Cerebellar nuclear complex (tissue), 1 donor: ENCODE measurements at places on chromosomes 12 and 14.

DNA sequence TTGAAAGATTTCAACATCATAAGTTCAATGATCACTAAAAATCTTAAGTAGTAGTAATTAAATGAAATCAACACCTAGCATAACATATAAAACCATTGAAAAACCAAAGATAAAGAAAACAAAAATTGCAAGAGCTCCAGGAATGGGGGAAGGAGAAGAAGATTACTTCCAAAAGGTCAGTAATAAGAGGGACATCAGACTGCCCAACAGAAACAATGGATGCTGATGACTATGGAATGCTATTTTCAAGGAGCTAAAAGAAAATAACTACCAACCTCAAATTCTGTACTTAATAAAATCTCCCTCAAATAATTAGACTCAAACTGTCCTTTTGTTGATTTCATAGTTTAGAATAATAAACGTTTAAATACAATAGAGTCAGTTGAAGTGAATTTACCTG lies 314.5 kb upstream of the LMO3 start:
- DNase-seq, result no peak

DNA sequence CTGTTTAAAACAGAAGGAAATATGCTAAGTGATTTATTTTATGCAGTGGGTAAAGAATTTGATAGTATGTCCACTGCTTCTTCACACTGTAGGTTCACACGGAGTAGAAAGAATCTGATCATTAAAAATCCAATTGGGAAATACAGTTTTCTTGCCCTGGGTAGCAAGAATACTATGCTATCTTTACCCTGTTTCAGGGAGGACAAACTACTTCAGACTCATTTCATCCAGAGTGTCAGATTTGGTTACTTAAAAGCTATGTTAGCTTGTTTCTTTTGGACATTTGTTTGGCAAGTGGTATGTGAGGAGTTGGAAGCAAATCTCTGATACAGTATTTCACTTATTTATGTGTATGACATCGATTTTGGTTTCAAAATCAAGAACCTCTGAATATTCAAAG lies 4.3 kb downstream of the FRS2 start:
- DNase-seq, result no peak

DNA sequence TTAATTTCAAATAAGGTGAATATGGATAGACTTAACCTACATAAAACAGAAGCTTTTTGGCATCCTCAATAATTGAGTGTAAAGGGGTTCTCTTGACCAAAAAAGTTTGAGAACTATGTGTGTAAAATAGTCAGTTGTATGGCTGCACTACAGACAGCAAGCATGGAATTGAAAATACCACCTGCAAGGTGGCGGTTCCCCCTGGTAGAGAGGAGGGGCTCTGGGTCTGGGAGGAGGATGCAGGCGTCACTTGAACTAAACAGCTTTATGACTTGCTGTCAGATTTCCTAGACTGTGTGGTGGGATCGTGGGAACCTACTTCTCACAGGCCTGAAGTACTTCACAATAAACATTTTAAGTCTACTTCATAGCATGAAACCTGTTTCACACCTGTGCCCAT lies 6.3 kb downstream of the EVL start:
- DNase-seq, result no peak

- no peak for DNase-seq
Observed at GRCh38 chr14:101451166-101451565, 110.1 kb upstream of the DIO3 start.

GRCh38 chr14:95480109-95480886 lies 36.2 kb downstream of the SYNE3 start:
- DNase-seq, result no peak

- no peak for DNase-seq
Observed at GRCh38 chr12:25119020-25119419, 75.9 kb downstream of the DNAI7 start.

GRCh38 chr12:120639771-120640721 lies at the start of gene CABP1:
CABP1 (plus strand) TSS chr12:120640626; CDS start chr12:120640686, 60 bp downstream.
- no peak for DNase-seq

DNA sequence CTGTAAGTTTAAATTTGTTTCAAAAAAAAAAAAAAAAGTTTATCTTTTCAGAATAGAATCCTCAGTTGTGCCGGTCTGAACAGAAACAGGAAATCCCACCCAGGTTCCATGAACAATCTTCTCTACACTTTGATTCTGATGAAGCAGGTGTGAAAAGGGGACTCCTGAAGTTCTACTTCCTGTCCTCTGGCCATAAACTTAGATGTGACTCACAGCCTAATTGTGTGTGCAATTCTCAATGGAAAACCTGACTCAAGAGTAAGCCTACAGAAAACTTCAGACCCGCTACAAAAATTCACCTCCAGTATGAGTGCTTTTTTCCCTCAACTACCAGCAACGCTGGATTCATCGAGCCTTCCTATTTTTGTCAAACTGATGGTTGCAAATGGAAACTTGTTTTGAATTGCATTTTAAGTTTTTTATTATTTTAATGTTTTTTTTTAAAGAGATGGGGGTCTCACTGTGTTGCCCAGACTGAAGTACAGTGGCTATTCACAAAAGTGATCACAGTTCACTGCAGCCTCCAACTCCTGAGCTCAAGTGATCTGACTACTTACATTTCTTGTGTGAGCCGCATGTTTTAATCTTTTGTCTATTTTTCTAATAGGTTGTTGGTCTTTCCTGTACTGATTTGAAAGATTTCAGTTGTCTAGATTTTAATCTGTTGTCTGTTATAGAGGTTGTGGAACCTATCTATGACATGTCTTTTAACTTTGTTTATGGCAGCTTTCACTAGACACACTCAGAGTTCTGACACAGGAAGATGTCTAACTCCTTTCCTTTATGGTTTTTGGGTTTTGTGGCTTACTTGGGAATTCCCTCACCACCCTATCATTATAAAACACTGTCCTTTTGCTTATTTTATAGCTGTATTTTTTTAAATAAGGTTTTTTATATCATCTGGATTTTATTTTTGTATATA lies 37.6 kb downstream of the ATG14 start:
- DNase-seq, result no peak

GRCh38 chr14:55127460-55127951 lies 1.5 kb upstream of the LGALS3 start:
- no peak for DNase-seq

DNA sequence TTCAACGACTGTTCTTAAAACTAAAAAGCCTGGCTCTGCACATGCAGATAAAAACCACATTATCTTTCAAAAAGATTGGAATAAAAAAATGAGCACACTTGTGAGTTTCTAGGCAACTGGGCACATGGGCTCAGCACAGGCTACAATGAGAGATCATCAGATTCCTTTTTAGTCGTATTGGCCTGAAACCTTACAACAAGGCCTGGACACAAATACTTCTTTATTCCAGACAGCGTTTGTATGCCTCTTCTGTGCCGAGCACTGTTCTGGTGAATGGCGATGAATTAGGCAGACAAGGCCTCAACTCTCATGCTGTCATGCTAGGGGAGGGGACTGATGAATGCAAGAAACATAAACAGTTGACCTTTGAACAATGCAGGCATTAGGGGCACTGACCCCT lies 463.0 kb downstream of the AACS start:
- no peak for DNase-seq

GRCh38 chr12:27253347-27253746 lies 9.3 kb downstream of the STK38L start:
- DNase-seq, result no peak

- no peak for DNase-seq
Observed at GRCh38 chr12:3200814-3201233, 123.6 kb downstream of the TSPAN9 start.

DNA sequence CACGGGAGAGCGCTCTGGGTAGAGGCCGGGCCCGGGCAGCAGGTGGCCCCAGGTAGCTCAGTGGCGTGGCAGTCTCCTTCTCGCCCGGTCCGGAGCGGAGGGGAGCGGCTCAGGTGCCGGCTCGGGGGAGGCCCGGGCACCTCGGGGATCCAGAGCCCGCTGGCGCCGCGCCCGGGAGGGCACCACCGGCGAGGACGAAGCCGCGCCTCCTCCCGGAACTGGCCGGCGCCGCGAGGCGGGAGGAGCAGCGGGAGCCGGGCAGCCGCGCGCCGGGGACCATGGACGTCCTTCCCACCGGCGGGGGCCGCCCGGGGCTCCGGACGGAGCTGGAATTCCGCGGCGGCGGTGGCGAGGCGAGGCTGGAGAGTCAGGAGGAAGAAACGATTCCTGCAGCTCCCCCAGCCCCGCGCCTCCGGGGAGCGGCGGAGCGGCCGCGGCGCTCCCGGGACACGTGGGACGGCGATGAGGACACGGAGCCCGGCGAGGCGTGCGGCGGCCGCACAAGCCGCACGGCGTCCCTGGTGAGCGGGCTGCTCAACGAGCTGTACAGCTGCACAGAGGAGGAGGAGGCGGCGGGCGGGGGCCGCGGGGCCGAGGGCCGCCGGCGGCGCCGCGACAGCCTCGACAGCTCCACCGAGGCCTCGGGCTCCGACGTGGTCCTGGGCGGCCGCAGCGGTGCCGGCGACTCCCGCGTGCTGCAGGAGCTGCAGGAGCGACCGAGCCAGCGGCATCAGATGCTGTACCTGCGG lies 21.5 kb upstream of the GNS start:
- no peak for DNase-seq

GRCh38 chr12:68932128-68932960 lies 627 bp downstream of the CPM start:
- no peak for DNase-seq

GRCh38 chr14:77037938-77038568 lies 9.5 kb upstream of the IRF2BPL start:
- no peak for DNase-seq

- DNase-seq, result no peak
Observed at GRCh38 chr12:49201595-49202295, 12.9 kb upstream of the TUBA1A start.

- DNase-seq, result no peak
Observed at GRCh38 chr14:94041551-94042346, 15.6 kb downstream of the OTUB2 start.

DNA sequence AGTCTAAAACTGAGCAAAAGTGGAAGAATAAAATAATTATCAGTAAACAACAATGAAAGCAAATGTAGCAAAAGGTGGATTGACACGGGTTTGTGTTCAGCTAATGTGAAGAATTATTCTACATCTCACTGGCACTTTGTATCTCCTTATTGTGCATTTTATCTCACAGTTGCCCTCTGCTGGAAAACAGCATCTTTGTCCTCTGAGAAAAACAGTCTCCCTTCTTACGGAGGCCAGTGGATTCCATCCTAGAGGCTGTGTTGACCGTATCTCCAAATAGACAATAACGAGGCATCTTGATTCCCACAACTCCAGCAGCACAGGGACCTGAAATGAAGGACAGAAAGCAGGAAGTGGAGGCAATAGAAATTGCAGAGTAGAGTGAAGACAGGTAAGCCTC lies 51.3 kb upstream of the PLBD1 start:
- DNase-seq, result no peak

- DNase-seq, result no peak
Observed at GRCh38 chr14:26597071-26597588, 703 bp downstream of the NOVA1 start.

- peak; percentile 64 for DNase-seq
Observed at GRCh38 chr12:109597795-109598427, 24.3 kb downstream of the MVK start.

DNA sequence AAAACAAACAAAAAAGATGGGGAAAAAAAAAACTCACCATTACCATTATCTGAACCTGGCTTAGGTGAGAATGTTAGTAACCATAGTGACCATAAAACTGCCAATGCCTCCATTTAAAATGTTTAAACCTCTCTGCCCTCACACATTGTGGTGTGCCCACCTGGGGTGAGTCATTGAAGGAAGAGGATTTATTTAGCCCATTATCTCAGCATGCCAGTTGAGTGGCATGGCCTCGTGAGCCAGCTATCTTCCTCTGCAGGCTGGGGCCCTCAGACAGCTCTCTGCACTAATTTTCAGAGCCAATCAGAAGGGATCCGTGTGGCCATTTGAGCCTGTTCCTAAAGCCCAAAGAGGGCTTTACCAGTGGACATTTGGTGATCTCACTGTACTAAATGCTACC lies 81.8 kb upstream of the CCDC198 start:
- DNase-seq, result no peak

DNA sequence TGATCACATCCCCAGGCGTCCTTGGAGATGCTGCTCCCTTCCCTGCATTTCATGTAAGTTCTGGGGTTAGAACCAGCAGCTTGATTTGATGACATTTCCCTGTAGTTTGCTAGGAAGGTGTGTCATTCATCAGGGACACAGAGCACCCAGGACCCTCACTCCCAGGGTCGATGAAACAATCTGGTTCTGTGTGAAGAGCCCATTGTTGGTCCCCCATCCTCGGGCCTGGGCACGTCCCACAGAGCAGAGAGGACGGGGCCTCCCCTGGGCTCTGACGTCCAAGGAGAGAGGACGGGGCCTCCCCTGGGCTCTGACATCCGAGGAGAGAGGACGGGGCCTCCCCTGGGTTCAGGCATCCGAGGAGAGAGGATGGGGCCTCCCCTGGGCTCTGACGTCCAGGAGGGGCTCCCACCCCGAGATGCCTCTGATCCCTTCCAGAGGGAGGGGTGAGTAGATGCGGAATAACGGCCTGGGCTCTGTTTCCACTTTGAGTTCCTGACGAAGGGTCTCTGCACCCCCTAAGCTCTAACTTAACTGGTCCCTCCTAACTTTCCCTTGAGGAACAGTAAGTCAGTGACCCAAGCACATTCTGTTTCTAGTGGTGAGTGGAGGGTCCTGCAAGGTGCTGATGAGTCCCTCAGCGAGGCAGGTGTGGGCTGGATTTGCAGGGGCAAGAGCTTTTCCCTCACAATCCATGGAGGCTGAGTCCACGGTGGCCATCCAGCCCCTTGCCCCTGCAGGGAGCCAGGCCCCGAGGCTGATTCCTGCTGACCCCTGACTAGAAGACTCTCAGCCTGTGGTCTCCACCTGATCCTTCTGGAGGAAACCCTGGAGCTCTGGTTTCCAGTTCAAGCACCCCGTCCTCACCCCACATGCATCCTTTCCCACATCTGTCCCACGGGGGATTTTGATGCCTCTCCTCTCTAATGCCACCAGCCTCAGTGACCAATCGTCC lies 35.5 kb upstream of the SFSWAP start:
- no peak for DNase-seq

DNA sequence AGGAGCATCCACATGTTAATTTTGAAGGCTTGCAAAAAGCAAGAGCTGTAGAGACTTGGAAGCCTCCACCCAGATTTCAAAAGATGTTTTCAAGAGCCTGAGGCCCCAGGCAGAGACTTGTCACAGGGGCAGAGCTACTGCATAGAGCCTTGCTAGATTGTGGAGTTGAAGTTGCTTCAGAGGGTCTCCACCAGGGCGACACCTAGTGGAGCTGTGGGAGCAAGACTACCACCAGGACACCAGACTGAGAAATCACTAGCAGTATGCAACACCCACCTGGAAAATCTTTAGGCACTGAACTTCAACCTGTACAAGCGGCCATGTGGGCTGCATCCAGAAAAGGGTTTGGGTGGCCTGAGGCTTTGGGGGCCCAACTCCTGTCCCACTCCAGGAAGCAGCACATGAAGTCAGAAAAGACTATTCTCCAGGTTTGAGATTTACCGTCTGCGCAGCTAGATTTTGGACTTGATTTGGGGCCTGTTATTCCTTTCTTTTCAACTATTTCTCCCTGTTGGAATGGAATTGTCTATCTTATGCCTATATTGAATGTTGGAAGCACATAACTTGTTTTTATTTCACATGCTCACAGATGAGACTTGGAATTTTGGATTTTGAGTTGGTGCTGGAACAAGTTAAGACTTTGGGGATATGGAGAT lies 508.6 kb downstream of the FLRT2 start:
- no peak for DNase-seq
